ENCODE measurements at places on chromosomes 16 and 17.

DNA sequence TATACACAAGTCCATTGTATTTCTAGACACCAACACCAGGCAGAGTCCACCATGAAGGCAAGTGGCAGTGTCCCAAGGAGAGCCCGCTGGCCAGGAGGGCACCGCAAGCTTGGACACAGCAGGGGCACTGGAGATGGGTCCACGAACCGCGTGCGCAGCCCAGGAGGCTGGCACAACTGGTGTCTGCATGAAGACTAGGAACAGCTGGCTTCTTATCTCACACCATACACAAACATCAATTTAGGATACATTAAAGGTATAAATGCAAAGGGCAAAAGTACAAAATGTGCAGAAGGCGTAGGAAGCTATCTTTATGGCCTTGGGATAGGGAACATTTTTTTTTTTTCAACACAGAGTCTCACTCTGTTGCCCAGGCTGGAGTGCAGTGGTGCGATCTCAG is 52.4 kb downstream of the ANKRD11 start:
- no peak for DNase-seq

- no peak for DNase-seq
Measured at GRCh38 chr17:74859459-74860228, at the start of gene GRIN2C. Gene GRIN2C, minus strand, starts transcription at chr17:74859885. Its CDS starts 4,793 bp downstream, at chr17:74855092.

- no peak for DNase-seq
Measured at GRCh38 chr16:50390371-50390771, 21.6 kb upstream of the BRD7 start.

GRCh38 chr16:86353948-86354347 is 156.4 kb upstream of the FOXF1 start:
- DNase-seq, result no peak

DNA sequence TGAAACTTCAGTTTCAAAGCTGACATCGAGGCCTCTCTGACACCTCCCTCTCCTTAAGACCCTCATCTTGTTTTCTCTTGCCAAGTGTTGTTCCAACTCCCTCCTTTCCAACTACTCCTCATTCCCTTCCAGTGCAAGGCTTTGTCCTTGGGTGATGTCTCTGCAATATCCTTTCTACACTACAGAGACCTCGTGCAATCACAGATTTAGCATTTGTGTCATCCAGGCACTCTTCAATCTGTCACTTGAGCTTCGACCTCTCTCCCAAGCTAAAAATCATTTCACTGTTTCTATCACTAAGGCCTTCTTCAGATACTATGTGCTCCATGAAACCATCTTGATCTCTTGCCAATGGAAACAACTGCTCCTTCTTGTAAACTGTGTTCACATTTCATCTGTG is 31.6 kb downstream of the TEKT3 start:
- no peak for DNase-seq

- no peak for DNase-seq
Measured at GRCh38 chr16:31270795-31271194, 11.0 kb downstream of the ITGAM start.

- DNase-seq, result no peak
Measured at GRCh38 chr17:64661976-64662773, at the start of gene SMURF2. Gene SMURF2, minus strand, starts transcription at chr17:64662307. Its CDS starts 427 bp downstream, at chr17:64661880.

DNA sequence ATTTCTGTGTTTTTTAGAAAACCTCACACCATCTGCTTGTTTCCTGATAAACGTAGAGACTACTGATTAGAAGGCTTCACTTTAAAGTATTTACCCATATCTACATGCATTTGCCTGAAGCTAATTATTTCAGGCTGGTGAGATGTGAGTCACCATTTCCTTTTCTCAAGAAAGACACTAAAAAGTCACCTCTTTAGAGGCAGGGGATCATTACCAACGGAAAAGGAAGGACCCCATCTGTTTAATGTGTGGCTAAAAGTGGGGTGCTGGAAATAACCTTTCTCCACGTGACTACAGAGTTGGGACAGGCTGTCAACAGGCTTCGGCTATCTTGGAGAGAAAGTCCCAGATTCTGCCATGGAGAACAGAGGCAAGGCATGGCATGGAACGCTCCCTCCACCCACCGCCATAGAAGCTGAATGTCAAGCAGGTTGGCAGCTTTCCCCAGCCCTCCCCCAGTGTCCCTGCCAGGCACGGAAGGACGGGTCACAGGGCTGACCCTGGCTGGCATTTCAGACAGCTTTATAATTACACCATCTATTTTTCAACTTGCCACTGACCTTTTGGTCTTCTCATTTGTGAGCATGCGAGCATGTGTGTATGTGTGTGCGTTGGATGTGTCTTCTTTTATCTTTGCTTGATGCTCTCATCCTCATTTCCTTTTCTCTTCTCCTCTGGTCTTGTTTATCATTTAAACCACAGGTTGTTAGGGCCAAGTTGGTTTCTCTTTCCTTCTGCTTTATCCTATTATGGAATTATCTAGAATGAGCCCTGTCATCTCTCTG is 157.0 kb downstream of the CPPED1 start:
- no peak for DNase-seq

GRCh38 chr16:24018485-24018884 is 182.7 kb downstream of the PRKCB start:
- no peak for DNase-seq

DNA sequence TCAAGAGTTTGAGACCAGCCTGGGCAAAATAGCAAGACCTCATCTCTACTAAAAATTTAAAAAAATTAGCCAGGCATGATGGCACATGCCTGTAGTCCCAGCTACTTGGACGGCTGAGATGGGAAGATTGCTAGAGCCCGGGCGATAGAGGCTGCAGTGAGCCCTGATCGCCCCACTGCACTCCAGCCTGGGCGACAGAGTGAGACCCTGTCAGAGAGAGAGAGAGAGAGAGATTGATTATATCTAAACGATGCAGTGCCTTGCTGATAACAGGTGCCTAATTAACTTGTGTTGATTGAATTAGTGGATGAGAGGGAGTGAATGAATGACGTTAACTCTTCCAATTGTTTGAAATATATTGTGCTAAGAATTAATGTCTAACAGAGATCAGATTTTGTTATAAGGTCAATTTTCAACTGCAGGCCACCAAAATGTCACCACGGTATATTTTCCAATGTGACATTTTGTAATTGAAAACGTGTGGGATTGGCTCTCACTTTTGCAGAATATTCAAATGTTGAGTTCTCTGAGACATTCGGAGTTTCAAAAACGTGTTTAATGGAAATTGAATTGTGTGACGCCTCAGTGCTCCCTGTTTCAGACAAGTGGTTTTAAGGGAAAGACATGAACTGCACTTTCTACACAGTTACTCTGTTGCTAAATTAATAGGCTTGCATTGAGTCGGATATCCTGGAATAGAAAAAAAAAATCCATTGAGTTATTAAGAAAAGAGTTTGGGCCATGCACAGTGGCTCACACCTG is 53.6 kb downstream of the ABAT start:
- no peak for DNase-seq

DNA sequence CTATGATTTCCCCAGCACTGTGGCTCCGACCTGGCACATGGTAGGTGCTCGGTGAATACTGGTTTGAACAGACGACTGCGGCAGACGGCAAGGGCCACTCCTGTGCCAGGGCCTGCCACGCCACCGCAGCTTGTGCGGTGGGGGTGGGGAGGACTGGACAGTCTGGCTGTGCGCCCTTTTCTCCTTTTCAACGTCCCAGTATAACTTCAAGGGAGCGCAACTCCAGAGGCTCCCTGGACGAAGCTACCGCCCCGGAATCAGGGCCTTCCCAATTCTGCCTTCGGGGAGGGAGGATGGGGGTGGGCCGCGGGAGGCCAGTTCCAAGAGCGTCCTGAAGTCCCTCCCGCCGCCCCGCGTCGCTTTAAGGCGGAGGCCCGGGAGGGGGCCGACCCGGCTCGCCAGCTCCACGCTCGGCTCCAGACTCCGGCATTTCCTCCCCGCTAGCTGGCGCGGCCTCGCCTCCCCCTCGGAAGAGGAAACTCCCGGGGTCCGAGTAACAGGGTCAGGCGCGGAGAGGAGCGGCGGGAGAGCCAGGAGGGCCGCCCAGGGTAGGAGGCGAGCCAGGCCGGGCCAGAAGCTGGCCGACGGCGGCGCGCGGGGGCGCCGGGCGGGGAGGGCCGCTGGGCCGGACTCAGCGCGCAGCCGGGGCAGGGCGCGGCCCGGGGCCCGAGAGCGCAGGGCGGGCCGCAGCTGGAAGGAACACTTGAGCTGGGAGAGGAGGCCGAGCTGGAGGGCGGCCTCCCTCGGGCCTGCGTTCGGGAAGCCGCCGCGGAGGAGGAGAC is at the start of gene ITPRIPL2:
Gene ITPRIPL2, plus strand, starts transcription at position 388 of the 782 bp plus-strand sequence. CDS start 498 bp downstream, outside the sequence.
- DNase-seq, result no peak

Measured in NCI-H446 (cell line).